ENCODE measurements at places on chromosomes 16 and 17.

DNA sequence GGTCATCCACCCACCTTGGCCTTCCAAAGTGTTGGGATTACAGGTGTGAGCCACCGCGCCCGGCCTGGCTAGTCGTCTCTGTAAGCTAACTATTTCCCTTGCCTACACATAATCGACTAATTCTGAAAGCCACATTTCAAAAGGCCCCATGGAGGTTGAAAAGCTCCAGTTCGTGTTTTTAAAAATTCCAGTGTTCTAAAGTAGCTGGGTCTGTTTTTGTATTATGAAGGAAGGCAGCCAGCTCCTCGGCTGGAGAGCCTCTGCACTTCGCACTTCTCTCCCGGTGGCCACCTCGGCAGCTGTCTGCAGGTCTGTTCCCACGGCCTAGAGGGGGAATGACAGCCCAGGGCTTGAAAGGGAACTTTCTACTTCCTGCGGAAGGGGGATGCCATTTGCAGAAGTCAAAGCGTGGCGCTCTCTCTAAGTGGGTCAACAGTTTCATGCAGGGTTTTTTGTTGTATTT lies 16.9 kb downstream of the HASPIN start:
- DNase-seq, result no peak

- no peak for DNase-seq
These were observed 952.6 kb upstream of the SOX9 start for GRCh38 chr17:71168053-71168741.

DNA sequence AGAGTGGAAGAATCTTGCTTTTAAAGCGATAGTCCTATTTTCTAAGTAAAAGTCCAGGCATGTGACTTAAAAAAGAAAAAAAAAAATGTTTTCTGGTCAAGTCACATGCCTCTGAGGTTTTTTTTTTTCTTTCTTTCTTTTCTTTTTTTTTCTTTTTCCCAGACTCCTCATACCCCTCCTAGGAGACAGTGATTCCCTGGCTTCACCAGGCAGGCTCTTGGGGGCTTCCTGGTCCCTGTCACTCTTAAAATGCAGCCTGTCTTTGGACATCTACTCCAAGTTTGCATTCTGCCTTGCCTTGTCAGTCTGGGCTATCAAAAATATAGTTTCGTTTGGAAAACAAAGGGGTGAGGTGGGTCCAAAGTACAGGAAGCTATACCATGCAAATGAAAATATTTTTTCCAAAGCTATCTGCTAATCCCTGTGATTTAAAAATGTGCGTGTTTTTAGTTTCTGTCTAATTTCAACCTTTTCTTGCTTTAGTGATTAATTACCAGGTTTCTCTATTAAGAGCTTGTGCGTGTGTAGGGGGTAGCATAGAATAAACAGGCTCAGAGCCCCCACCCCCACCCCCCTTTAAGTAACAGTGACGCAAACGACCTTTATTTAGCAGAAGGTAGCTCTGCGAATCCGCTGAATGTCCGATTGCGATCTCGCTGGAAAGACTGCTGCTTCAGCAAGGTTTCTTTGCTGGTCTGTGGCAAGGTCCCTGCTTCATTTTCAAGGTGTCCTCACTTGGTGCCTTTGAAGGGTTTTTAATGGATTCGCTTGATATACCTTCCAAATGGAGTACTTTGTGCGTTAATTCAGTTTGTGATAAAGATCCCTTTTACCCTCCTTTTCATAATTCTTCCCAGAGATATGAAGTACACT lies 510.2 kb downstream of the WWOX start:
- no peak for DNase-seq

DNA sequence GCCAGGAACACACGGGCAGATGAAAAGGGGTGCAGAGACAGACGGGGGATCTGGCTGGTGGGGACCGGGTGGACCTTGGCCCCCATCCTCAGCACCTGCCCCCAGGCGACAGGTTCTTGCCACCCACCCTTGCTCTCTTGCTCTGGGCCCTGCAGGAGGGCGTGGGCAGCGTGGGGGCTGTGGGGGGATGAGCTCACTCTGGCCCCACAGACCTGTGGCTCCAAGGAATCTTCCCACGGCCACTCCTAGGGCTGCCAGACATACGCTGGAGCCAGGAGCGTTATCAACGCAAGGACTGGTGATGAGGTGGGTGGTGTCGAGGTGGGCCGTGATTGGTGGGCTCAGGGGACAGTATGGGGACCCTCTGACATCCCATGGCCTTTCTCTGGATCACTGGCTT lies 6.3 kb downstream of the CTRB1 start:
- DNase-seq, result no peak

GRCh38 chr17:44023545-44024270 lies 8.9 kb upstream of the TMEM101 start:
- DNase-seq, result no peak

DNA sequence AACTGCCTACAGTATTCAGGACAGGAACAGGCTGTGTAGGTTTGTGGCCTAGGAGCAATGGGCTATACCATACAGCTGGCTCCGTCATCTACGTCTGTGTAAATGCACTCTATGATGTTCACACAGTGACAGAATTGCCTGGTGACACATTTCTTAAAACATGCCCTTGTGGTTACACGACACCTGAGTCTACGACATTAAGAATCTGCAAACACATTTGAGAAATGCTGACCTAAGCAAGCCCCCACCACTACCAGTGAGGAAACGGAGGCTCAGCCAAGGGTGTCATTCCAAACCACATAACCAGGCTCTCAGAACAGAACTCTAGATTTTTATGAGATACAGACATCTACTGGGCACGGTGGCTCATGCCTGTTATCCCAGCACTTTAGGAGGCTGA lies 23.5 kb downstream of the USP36 start:
- no peak for DNase-seq

DNA sequence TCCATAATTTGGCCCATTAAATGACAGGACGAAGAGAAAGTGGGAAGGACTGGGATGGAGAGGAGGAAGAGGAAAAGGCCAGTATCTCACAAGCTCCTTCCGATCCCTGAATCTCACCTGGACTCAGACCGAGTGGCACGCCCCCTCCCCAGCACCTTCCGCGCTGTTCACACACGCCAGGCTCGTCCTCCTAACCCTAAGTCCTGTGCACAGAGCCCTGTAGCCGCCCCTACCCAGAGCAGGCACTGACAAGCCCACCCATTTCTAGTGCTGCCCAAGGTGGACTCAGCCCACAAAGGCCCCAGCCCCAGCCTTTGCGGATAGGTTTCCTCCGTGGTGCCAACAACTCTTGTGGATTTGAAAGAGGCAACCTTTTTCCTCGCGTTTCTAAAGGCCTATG lies 9.2 kb downstream of the HS3ST3B1 start:
- DNase-seq, result no peak

Measured in mesothelial cell of epicardium (in vitro differentiated cells).